ENCODE measurements at places on chromosomes 13 and 19.

- no peak for DNase-seq
Measured at GRCh38 chr13:111844682-111845081, 222.3 kb upstream of the SOX1 start.

GRCh38 chr19:48158210-48158790 lies 11.8 kb downstream of the LIG1 start:
- DNase-seq: no peak

DNA sequence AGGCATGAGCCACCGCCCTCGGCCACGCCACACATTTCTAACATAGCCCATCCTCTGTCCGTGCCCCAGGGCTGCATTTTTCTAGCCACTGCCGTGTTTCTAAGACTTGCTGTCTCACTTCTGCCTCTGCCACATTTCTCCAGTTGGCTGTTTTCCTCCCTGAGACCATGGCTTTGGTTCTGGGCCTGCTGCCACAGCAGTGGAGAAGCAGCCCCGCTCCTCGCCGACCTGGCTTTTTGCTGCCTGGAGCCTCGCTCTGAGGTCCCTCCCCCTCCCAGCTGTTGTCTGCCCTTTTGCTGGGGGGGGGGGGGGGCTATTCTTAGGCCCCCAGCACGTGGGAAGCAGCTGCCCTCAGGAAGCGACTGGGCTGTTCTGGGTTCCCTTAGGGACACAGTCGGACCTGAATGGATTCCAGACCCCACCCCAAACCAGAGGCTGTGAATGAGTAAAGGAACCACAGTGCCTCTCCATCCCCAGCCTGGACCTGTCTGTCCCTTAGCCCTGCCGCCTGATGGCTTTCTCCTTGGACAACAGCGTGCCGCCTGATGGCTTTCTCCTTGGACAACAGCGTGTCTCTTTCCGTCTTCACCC lies 3.3 kb downstream of the GYS1 start:
- no peak for DNase-seq

DNA sequence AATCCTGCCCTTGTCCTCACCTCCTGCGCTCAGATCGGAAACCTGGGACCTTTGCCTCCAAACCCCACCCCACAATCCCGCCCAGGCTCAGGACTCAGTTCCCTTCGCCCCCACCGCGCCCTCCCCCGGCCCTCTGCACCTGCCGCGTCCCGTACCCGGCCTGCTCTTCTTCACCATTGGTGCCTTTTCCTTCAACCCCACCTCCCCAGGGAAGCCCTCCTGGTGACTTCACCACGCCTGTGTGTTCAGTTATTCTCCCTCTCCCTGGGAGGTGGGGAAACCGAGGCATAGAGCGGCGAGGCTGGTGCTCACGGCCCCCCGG lies 19.3 kb upstream of the TCF3 start:
- no peak for DNase-seq

- peak; percentile 34 for DNase-seq
Measured at GRCh38 chr19:57803594-57804325, 11.0 kb downstream of the ZNF552 start.

DNA sequence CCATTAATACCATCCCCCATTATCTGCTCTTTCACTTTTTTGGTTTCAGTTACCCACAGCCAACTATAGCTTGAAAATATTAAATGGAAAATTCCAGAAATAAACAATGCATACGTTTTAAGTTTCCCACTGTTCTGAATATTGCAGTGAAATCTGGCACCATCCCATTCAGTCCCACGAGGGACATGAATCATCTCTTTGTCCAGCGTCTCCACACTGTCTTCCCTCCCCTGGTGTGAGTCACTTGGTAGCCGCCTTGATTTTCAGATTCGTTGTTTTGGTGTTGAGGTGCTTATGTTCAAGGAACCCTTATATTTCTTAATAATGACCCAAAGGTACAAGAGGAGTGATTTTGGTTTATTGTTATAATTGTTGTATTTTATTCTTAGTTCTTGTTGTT lies 246.1 kb downstream of the DCT start:
- no peak for DNase-seq

DNA sequence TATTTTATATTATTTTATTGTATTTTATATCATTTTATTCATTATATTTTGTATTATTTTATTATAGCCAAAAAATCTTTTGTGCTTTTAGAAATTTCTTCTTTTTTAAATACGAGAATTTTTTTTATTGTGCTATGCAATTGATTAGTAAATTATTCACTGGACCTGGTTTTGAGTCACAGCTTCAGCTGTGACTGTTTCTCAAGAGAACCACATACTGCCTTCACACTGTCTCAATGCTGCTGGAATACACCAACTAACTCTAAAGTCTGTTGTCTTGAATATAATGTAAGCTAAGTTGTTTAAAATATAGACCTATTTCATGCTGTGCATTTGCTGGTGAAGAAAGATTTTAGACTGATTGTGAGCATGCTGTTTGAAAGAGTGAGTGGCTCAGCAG lies 423.6 kb downstream of the NDFIP2 start:
- no peak for DNase-seq

DNA sequence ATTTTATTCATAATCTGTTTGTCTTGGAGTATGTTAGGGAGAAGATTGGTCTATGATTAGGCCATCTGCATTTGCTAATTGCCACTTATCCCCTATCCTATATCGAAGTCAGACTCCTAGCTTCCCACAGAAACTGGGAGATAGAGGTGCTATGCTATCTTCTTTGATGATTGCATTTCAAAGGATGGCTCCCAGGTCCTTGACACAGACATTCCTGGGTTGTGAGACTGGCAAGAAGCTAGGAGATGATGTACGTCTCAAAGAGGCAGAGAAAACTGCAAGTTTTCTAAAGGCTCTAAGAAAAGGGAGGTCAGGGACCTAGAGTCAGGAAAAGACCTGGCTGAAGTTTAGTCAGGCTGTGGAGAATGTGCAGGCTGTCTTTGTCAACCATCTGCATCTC lies 1251.9 kb downstream of the PCDH17 start:
- DNase-seq: no peak

DNA sequence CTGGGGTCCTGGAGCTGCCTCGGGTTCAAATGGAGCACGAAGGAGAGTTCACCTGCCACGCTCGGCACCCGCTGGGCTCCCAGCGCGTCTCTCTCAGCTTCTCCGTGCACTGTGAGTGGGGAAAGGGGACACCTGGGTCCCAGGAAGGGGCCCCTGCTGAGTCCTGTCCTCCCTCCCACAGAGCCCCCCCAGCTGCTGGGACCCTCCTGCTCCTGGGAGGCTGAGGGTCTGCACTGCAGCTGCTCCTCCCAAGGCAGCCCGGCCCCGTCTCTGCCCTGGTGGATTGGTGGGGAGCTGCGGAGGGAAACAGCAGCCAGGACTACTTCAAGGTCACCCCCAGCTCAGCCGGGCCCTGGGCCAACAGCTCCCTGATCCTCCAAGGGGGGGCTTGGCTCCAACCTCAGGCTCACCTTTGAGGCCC lies 11.0 kb upstream of the SIGLEC11 start:
- DNase-seq: no peak

DNA sequence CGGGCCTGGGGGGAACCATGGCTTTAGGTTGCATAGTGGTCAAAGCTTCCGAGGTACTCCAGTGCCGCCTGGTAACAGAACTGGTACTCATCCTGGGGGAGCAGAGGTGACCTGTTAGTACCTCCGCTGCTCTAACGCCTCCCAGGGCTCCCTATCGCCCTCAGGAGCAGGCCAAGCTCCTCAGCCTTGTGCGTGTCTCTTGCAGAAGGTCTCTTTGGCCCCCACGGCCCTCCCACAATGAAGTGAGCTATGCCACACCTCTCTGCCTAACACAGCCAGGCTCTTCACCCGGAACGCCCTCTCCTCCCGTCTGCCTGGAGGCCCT lies 133.9 kb downstream of the PTPRS start:
- no peak for DNase-seq

DNA sequence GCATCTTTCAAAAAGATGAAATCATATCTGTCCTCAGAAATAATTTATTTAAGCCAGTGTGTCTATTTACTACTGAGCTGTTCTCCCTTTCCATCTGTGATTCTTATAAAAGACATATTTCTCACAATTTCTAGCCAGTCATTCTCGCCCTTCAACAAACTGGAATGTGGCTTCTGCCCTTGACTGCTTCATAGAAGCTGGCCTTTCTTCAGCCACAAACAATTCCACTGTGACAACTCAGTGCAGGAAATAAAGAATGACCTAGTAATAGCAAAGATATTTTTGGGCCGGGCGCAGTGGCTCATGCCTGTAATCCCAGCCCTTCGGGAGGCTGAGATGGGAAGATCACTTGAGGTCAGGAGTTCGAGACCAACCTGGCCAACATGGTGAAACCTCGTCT lies 655.5 kb downstream of the PCDH9 start:
- no peak for DNase-seq

DNA sequence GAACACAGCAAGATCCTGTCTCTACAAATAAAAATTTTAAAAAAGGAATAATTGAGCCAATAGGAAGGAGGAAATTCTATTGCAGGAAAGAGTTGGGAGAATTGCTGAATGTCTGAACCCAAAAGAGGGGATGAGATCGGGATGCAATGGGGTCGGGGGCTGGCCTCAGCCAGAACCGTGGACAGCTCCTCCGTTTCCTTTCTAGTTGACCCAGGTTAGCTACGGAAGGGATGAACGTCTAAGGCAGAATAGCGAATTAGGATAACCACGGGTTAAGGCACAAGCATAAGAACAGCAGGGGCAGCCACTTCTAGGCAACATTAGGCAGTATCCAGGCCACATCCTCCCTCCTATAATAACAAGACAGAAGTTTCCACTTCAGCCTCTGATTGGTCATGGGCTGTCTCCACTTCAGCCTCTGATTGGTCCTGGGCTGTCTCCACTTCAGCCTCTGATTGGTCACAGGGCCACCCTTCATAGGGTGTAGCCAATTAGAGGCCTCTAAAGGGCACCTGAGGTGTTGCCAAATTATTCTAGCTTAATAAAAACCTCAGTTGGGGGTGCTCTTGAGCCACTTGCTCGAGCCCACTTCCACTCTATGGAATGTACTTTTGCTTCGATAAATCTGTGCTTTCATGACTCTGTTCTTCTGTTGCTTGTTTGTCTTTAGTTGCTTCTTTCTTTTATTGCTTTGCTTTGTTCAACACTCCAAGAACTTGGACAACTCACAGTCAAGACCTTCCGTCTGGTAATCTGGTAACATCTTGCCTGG lies 24.9 kb upstream of the TPM4 start:
- DNase-seq: no peak

GRCh38 chr13:112097770-112098169 lies 30.8 kb downstream of the SOX1 start:
- no peak for DNase-seq

DNA sequence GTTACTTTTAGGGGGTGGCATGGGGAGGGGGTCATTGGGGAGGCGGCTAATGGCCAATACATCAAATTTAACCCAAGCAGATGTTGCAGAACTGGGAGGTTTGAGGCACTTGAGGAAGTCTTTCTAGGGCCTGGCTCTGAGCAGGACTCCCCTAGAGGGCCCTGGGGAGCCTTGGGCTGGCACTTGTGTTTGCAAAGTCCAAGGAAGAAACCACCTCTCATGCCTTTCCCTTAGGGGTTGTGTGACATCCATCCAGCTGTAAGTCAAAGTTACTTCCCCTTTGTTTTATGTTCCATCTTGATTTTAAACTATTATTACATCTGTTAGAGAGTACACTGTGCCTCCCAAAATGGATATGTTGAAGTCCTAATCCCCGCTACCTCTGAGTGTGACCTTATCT lies 159.9 kb downstream of the KATNAL1 start:
- no peak for DNase-seq

- no peak for DNase-seq
Measured at GRCh38 chr13:61908906-61909615, 493.4 kb upstream of the PCDH20 start.

DNA sequence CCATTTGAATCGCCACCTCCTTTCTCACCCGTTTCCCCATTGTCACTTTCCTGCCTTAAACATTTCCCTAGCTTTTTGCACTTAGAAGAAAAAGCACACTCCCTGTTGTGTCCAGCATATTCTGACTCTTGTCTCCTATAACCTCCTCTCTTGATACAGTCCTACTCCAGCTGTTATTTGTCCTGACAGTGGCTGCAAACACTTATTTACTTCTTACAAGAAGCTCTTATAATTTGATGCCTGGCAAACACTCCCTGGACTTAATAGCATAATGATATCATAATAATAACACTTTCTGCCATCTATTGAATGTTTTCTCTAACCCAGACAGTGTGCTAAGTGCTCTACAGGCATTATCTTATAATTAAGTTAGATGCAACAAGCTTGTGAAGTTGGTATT lies 76.6 kb downstream of the DGKH start:
- no peak for DNase-seq

GRCh38 chr13:20227288-20227687 lies 4.8 kb downstream of the GJB6 start:
- no peak for DNase-seq

DNA sequence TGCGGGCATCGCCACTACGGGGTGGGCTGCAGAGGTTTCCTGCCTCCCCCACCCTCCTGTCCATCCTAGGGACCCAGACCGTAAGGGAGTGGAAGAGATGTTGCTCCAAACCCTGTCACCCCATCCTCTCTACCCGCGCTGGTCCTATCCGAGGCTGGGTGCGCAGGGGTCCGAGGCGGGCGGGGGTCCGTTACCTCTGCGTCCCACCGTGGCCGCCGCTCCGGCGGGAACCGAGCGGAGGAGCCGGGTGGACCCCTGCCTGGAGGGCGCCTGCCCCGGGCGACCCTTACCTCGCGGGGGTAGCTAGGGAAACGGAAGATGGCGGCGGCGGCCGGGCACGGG lies at the start of gene DGKH:
TSS of gene DGKH (plus strand) at position 307 of the 342 bp plus-strand sequence. CDS start 126 bp downstream, outside the sequence.
- no peak for DNase-seq

GRCh38 chr19:45817725-45818301 lies 2.7 kb upstream of the RSPH6A start:
- DNase-seq: no peak
